CD8-positive, alpha-beta memory T cell (primary cell): ENCODE measurements at places on chromosomes 2 and 18. TPM values are rescaled to one million over a fixed set of nuclear protein-coding genes. Genes with fewer than 3 reads are reported as not detected.

Gene HOXD3
- total RNA-seq, result not detected

GRCh38 chr2:88614497-88615157 lies 12.6 kb downstream of the EIF2AK3 start:
- no peak for DNase-seq

GRCh38 chr2:7721413-7721995 lies 804.3 kb downstream of the RNF144A start:
- DNase-seq, result no peak

DNA sequence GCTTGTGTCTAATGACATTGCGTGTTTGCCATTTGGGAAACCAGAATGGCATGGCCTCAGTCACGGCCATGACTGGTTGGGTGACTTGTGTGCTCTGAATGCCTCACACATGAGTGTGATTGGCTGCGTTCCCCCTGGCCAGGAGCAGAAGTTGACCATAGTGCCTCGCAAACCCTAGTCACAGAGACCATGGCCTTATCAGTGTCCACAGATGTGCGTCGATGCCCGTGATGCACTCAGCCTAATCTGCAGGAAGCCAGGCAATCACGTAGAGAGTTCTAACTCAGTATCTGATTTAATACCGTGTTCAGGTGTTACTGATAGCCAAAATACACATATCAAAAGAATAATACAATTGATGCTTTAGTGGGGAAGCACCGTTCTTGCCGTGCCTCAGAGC lies 64.0 kb downstream of the BOLA3 start:
- no peak for DNase-seq

GRCh38 chr2:138787053-138787666 lies 7.0 kb upstream of the NXPH2 start:
- peak; percentile 16 for DNase-seq

Gene IL37
- total RNA-seq, result not detected

- no peak for DNase-seq
Measured at GRCh38 chr2:157196956-157197355, 60.5 kb upstream of the GALNT5 start.

DNA sequence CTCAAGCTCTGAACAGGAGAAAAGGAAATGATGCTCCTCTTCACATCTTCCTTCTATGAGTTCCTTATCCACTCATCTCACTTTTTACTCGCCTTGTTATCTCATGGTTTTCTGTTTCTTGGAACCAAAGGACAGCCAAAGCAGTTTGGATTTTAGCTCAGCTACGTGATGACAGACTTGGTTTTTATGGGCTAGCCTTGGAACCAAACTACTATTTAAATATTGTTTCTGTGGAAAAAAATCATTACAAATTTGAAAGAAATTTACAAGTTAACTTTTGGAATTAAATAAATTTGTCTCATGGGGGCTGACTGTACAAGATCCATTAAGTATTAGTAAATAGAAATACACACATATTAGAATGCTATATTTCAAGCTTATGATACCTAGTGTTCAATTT lies 727.8 kb upstream of the FANCL start:
- DNase-seq, result no peak

Gene CHRNG
- total RNA-seq, result not detected

GRCh38 chr2:24754985-24755705 lies 38.0 kb downstream of the PTRHD1 start:
- DNase-seq, result no peak

DNA sequence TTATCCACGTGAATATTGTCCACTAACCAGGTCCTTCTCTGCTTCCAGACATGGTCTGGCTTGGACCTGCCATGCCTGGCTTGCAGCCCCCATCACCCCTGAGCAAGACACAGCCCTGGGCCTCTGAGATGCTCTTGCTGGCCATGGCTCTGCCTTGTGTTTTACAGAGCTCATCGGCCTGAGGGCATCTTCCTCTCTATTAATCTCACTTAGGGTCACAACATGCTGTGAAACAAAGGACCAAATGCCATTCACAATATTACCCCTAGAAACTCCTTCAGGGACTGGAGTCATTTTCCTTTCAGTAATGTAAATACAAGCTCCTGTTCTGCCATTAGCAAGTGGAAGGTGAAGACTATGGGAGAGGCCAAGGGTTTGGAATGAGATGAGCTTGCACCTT lies 6.8 kb upstream of the TPO start:
- no peak for DNase-seq

GRCh38 chr2:234022424-234022823 lies 28.1 kb upstream of the SPP2 start:
- DNase-seq, result no peak

DNA sequence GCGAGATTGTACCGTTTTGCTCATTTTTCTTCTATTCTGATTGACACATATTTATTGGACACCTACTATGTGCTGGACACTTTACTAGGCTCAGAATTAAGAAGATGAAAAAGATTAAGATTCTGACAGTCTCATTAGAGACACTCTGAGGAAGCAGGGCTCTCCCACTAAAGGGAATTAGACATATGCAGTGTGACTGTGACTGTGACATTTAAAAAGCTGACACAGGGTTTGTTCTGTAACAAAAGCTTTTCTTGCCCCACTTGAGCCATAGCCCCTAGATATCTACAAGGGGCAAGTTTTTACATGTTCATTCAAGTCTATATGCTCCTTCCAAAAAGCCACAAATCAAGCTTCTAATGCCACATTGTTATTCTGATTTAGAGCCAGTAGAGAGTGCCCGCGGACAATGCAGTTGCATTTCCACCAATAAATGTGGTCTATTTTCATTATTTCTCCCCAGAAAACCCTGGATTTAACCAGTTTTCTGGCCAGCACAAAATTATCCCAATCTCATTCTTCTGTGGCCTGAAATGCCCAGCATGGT lies 9.8 kb downstream of the ARHGAP25 start:
- DNase-seq, result no peak
